Endodermal cell (in vitro differentiated cells): ENCODE measurements at places on chromosomes 13 and 19.

DNA sequence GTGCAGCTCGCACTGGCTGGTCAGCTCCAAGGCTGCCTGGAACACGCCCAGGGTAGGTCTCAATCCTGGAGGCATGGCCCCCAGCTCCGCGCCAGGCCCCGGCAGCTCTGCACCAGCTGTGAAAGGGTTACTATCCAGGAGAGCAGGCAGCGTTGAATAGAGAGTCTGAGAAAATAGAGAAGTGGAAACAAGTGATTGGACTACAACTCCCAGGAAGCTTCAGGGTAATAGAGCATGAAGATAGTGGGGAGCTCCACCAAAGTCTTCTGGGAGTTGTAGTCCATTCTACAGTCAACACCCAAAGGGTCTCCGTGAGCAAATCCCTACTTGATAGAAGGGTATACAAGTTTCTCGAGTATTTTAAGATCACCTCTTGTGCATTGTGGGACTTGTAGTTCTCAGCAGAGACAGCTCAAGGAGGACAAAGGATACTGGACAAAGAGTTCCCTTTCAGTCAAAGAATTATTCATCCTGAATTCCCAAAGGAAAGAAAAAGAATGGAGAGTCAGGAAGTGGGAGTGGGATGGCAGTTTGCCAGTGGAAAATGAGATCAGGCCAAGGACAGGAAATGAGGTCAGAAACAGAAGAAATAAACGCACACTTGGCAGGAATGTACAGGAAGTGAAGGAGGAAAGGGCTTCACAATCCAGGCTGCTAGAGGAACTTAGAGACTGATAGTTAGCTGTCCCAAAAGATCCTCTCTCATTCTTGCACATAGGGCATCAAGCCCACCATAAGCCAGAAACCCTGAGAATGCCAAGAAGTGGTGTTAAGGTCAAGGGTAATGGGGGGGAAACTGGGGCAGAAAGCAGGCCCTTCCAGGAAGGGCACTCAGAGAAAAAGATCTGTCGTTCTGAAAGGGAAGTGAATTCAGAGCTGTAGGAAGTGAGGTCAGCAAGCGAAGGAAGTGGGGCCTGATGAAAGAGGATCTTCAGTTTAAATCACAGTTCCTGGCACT lies 5.5 kb upstream of the MAMSTR start:
- no peak overlapping the region for H3K4me3 ChIP-seq
- peak; percentile 69 for DNase-seq
- H3K36me3 ChIP-seq = no peaks in the 10 kb centered on the region

DNA sequence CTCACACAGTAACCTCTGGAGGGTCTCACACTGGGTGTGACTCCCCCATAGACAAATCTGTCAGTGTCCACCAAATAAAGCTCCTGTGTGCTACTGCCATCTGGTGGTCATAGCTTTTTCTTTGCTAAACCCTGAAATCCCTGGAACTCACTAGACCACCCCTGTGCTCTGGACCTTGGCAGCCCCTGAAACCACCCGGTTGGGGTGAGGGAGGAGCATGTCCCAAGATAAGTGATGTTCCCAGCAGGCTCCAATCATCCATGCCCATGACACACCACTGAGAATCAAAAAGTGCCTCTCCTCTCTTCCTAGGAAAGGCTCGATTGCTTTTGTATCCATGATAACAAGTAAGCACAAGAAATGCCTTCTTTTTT lies 6.5 kb upstream of the HSD17B14 start:
- H3K4me3 ChIP-seq = no peak overlapping the region
- H3K27me3 ChIP-seq = no peaks in the 10 kb centered on the region
- H3K4me1 ChIP-seq = no peaks in the 10 kb centered on the region

DNA sequence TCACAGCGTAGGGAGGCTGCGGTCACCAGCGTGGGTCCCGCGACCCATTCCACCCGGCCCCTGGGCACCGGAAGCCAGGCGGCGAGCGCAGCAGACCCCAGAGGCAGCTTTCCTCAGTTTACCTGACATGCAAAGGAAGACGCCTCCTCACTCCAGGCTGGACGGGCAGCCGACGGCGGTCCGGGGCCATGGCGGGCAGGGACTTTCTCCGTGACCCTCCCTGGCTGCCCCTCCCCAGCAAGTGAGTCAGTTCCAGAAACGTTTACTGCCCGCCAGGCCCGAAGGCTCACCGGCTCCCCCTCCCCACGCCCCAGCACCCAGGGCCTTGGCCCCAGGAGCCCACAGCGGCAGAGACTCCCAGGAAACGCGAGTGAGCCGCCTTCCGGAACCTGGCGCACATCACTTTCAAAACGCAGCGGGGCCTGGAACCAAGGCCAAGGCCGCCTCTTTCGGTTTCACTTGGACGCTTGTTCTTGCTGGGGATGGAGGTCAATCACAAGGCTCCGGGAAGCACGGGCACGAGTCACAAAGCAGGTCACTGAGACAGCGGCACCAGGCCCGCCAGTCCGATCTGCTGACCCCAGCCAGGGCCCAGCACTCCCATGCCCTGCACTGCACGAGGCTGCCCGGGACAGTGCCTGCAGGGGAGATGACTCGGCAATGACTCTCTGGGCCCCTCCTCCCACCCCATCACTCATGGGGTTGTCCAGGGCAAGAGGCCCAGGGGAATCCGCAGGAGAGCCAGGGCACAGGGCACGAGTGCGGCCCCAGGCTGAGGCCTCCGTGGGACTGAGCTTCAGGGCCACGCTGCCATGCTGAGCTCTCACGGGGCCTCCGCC lies 5.3 kb downstream of the SBNO2 start:
- no peak overlapping the region for H3K4me3 ChIP-seq
- H3K4me1 ChIP-seq = peaks cover 5% of the 10 kb centered on the region
- no peak for DNase-seq
- H3K27me3 ChIP-seq = no peaks in the 10 kb centered on the region
- H3K36me3 ChIP-seq = no peaks in the 10 kb centered on the region

- DNase-seq = no peak
- no peak overlapping the region for H3K4me3 ChIP-seq
- no peaks in the 10 kb centered on the region for H3K36me3 ChIP-seq
- no peaks in the 10 kb centered on the region for H3K27me3 ChIP-seq
- H3K4me1 ChIP-seq = no peaks in the 10 kb centered on the region
These were observed 10.4 kb downstream of the CPB2 start for GRCh38 chr13:46094478-46094877.

DNA sequence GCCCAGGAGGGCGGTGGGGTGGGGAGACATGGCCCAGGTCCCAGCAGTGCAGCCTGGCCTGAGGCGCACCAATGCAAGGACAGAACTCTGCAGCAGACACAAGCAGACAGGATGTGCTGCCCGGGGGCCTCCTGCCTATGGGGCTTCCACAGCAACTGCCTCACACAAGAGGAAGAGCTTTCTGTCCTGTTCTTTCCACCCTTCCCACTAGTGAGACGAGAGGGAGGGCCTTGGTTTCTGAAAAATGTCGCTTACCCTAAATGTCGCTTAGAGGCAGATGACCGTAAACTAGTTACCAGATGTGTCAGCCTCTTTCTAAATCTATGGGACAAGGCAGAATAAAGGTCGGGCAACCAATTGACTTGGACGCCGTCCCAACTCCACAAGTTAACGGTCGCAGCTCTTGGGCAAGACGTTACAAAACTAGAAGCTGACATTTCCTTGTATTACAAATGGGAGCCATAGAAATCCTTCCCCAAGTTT lies at the start of gene LAIR1:
Gene LAIR1 (minus strand): TSS at position 157 of the 483 bp plus-strand sequence. CDS start 127 bp downstream, at position 30.
- H3K27ac ChIP-seq = no peak within 1 kb of the TSS
- no peaks in the 10 kb centered on the region for H3K27me3 ChIP-seq
- H3K4me1 ChIP-seq = no peaks in the 10 kb centered on the region
- no peak within 1 kb of the TSS for H3K4me3 ChIP-seq
- no peaks in the 10 kb centered on the region for H3K36me3 ChIP-seq

DNA sequence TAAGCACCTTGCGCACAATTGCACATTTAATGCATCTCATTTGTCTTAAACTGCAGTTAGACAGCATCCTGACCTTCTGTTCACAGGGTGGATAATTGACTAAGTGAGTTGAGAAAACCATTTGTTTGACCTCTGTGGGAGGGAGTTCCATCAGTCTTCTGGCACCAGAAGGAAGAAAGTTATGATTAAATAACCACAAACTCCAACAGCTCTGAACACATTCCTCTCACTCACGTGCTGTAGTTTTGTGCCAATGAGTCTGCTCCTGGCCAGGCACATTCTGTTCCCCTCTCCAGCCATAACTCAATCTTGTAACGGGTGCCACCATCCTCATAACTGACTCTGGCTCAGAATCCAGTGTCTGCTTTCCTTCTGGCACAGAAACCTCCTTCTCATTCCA lies 817.2 kb downstream of the SLITRK1 start:
- no peak for DNase-seq
- H3K27me3 ChIP-seq = no peaks in the 10 kb centered on the region
- no peak overlapping the region for H3K4me3 ChIP-seq

DNA sequence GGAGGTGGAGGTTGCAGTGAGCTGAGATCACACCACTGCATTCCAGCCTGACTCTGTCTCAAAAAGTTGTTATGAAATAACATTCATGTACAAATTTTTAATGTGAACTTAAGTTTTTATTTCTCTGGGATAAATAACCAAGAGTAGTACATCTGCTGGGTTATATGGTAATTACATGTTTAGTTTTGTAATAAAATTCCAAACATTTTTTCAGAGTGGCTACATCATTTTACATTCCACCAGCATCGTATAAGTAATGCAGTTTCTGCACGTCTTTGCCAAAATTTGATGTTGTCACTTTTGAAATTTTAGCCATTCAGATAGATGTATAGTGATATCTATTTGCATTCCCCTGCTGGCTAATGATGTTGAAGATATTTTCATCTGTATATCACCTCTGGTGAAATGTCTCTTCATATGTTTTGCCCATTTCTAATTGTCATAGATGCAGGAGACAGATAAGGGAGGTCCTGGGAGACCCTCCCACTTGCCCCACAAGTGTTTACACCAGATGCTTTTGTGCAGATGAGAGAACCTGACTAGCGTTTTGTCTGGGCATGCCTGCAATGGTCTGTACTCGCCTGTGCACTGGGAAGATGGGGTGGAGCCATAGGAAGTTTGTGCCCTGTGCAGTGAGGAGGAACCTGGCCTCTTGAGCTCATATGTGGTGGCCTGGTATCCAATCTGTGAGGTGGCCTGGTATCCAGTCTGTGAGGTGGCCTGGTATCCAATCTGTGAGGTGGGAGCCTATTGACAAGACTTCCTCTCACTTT lies 12.7 kb upstream of the KBTBD6 start:
- no peak for DNase-seq
- no peaks in the 10 kb centered on the region for H3K4me1 ChIP-seq
- H3K36me3 ChIP-seq = no peaks in the 10 kb centered on the region

DNA sequence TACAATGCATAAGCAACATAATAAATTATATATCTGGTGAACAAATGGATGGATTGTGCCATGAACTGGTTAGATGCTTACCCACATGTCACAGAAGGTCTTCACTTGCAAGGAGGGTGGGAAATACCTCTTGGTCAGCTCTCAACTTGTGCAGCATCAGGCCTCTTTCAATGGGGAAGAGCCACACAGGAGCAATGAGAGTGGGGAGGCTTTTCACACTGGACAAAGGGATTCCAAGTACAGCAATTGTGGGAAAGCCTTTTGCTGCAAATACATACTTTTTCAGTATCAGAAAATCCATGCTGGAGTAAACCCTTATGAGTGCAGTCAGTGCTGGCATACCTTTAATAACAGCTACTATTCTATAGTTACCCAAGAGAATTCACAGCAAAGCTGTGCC lies 11.8 kb upstream of the ZNF543 start:
- no peak overlapping the region for H3K4me3 ChIP-seq
- no peak overlapping the region for H3K27ac ChIP-seq
- DNase-seq = no peak
- peaks cover 14% of the 10 kb centered on the region for H3K36me3 ChIP-seq

DNA sequence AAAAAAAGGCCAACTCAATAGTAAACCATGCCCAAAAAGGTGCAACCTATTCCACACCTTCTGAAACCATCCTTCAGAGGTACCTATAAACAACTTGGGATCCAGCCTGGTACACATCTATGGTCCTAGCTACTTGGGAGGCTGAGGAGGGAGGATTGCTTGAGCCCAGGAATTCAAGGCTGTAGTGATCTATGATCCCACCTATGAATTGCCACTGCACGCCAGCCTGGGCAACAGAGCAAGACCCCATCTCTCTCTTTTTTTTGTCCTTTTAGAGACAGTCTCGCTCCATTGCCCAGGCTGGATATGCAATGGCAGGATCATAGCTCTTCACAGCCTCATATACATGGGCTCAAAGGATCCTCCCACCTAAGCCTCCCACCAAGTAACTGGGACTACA lies 26.0 kb downstream of the ZSWIM4 start:
- H3K36me3 ChIP-seq = peaks cover 24% of the 10 kb centered on the region
- H3K4me1 ChIP-seq = no peaks in the 10 kb centered on the region
- H3K27ac ChIP-seq = no peak overlapping the region
- no peak overlapping the region for H3K4me3 ChIP-seq
- DNase-seq = no peak

GRCh38 chr19:42370068-42370520 lies 20.0 kb downstream of the CNFN start:
- H3K4me3 ChIP-seq = no peak overlapping the region
- H3K4me1 ChIP-seq = peaks cover 4% of the 10 kb centered on the region
- peak; percentile 87 for DNase-seq
- no peaks in the 10 kb centered on the region for H3K27me3 ChIP-seq
- peaks cover 18% of the 10 kb centered on the region for H3K36me3 ChIP-seq

DNA sequence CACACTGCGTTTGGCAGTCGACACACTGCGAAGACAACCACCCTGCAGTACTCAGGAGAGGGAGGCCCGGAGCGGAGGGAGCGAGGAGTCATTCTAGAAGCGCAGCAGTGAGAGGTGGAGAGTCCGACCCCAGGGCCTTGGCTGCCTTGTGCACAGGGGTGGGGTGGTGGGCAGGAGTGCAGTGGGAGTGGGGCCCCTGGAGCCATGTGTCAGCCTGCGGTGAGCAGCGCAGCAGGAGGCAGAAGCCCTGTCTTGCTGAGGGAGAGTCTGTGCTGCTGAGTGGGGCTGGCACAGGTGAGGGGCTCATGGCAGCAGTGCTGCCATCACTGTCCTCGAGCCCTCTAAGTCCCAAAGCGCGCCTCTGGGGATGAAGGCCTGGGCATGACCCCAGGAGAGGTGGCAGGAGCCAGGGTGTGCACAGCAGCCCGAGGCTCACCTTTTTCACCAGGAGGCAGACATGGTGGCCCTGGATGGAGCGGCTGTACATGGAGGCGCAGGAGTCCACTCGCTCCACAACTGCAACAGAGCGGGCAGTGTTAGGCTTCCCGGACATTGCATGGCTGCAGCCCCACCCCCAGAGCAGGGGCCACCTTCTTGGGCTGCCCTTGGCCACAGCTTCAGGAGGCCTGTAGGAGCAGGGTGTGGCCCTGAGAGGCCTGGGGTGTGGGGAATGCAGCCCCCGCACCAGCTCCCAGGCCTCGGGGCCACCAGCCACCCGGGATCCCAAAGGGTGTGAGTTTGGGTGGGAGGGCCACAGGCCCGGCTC lies 11.7 kb downstream of the IZUMO4 start:
- H3K4me3 ChIP-seq = no peak overlapping the region
- no peak overlapping the region for H3K27ac ChIP-seq
- peaks cover 79% of the 10 kb centered on the region for H3K36me3 ChIP-seq
- H3K27me3 ChIP-seq = no peaks in the 10 kb centered on the region
- no peaks in the 10 kb centered on the region for H3K4me1 ChIP-seq

- no peak overlapping the region for H3K4me3 ChIP-seq
- H3K27me3 ChIP-seq = no peaks in the 10 kb centered on the region
- no peak overlapping the region for H3K27ac ChIP-seq
- no peak for DNase-seq
These were observed 423.8 kb downstream of the KLF5 start for GRCh38 chr13:73482556-73482955.
